ENCODE measurements at places on chromosomes 16 and 17.

- no peak for DNase-seq
Measured at GRCh38 chr16:920717-921116, 50.1 kb downstream of the LMF1 start.

GRCh38 chr16:89096768-89097391 lies 3.2 kb downstream of the ACSF3 start:
- DNase-seq: peak; percentile 76

GRCh38 chr17:7631398-7632380 lies 1.8 kb downstream of the SHBG start:
- no peak for DNase-seq

DNA sequence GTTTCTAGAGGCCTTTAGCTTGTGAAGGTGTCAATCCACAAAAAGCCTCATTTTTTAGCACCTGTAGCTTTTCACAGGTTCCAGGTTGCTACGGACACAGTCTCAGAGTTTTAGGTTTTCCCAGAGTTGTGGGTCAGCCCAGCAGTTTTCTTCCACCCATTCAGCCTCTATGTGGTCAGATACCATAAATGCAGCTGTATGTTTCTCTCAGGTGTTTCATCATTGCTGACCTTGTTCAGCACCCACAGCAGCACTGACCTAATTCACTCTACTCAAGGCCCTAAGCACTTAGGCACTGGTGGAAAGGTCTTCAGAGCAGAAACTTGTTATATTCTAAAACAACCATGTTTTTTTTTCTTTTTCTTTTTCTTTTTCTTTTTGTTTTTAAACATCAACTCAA lies 15.0 kb upstream of the SPACA3 start:
- DNase-seq: no peak

DNA sequence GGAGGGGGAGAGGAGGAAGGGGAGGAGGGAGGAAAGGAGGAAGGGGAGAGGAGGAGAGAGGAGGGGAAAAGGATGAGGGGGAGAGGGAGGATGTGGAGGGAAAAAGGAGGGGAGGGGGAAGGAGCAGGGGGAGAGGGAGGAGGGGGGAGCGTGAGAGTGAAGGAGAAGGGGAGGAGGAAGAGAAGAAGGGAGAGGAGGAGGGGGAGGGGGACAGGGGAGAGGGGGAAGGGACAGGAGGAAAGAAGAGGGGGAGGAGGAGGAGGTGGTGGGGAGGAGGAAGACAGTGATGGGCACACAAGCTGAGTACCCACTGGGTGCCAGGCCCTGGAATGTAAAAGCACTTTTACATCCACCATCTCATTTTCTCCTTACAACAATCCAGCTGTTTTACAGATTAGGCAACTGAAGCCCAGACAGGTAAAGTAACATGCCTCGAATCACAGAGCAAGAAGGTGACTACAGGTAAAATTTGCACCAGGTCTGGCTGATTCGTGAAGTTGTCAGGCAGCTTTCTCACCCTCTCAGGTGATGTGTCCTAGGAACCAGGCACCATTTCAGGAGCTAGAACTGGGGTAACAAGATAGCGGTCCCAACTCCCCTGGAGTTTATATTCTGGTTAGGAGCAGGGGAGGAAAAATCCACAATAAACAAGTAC lies 10.0 kb upstream of the LITAF start:
- no peak for DNase-seq

DNA sequence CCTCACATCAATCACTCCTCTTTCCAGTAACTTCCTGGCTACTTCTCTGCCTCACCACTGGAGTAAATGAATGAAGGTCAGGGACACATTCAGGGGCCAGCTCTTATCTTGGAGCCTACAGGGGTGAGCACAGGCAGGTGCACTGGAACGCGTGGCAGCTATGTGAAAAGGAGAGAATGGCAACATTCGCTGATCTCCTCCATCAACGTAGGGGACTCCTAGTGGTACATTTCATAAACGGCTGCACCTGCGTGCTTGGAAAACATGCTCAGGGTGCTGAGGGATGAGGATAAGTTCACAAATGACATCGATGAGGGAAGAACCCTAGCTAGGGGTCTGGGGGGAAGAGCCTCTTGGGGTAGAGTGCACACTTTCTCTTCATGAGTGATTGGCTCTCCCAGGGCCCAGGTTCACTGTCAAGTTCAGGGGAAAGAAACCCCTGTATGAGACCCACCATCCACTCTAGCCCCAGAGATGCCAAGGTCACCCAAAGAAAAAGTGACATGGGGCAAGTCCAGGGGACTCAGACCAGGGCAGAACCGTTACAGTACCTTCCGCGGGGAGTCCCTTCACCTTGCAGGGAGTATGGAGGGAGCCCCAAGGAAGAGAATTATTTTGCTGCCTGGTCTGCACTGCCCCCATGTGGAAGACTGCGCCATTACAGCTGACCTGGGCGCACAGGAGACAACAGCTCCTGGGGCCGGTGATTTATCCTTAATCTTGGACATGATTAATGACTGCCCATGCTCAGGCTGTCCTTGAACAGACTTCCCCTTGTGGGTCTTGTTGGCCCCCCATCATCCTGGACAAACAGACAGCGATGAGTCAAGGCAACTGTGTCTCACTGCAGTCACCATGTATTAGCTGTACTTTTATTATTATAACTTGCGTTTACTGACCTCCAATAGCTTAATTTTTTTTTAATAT lies 30.1 kb downstream of the VAC14 start:
- peak; percentile 47 for DNase-seq

GRCh38 chr16:1088295-1089170 lies 7.5 kb downstream of the C1QTNF8 start:
- no peak for DNase-seq

All from CD4-positive, alpha-beta T cell treated with Interleukin-10 for 1 hour (primary cell).